ENCODE measurements at places on chromosomes 2 and 18. TPM values are rescaled to one million over a fixed set of nuclear protein-coding genes. Genes with fewer than 3 reads are reported as not detected.

Gene CDK15
- total RNA-seq: not detected

Gene AQP12A
- not detected for total RNA-seq

Gene CRIM1
- total RNA-seq: 3.2 TPM

DNA sequence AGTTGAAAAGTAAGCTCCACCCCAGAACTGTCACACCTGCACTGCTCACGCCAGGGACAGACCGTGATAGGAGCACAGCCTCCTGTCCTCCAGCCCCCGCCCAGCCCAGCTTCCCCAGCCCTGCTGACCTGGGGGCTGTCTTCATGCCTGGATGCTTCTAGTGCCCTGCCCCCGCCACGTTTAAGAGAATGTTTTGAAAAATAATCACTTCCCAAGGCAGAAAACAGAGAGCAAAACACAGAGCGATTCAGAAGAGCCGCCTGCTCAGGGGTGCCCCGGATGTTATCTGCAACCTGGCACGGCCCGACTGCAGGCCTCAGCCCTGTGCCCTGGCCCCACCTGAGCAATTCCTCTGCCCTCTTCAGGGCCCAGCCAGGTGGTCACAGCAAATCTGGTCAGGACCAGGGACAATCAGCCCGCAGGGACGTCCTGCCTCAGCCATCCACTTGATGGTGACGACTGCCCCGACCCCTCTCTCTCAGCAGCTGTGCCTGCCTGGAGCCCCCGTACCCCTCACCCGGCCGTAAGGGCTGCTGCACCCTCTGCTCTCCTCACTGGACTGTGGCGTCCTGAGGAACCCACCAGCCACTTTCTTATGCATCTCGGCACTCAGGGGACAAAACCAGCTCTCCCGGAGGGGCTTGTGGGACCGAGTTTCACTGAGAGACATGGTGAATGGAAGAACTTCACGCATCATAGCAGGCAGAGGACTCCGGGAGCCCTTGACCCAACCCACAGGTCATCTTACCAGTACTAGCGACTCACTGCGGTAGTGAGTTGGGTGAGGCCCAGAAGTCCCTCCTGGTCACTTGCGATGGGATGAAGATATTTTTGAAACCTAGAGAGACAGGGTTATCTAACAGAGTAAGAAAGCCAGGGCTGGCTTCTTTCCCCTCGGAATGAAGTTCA, 30.2 kb downstream of the ADI1 start:
- no peak overlapping the region for H3K4me3 ChIP-seq
- no peak for DNase-seq
- peaks cover 8% of the 10 kb centered on the region for H3K4me1 ChIP-seq
- H3K27me3 ChIP-seq: no peaks in the 10 kb centered on the region
- no peak overlapping the region for H3K27ac ChIP-seq
- no peaks in the 10 kb centered on the region for H3K36me3 ChIP-seq

- H3K27me3 ChIP-seq: peaks cover 10% of the 10 kb centered on the region
- no peak overlapping the region for H3K4me3 ChIP-seq
- no peak overlapping the region for H3K27ac ChIP-seq
- H3K4me1 ChIP-seq: peaks cover 8% of the 10 kb centered on the region
These were observed 24.2 kb downstream of the FBLN7 start for GRCh38 chr2:112162341-112162740.

DNA sequence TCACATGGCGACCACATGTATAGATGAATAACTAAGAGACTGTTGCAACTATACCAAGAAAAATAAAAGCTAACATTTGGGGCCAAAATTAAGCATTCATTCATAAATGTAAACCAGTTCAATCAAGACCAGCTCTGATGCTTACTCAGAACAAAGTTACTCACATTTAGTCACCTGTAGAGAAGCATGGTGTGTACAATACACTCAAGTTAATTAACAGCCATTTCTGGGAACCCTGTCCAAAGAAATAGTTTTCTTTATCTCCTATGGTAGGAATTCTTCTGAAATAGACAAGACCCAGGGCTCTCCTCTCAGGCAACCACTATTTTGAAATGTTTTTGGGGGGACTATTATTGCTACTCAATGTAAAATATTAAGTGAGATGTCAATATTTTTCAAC, 1.6 kb downstream of the SCN3A start:
- no peak overlapping the region for H3K4me3 ChIP-seq
- no peak overlapping the region for H3K27ac ChIP-seq
- no peak for DNase-seq
- peaks cover 4% of the 10 kb centered on the region for H3K4me1 ChIP-seq
- H3K36me3 ChIP-seq: no peaks in the 10 kb centered on the region

DNA sequence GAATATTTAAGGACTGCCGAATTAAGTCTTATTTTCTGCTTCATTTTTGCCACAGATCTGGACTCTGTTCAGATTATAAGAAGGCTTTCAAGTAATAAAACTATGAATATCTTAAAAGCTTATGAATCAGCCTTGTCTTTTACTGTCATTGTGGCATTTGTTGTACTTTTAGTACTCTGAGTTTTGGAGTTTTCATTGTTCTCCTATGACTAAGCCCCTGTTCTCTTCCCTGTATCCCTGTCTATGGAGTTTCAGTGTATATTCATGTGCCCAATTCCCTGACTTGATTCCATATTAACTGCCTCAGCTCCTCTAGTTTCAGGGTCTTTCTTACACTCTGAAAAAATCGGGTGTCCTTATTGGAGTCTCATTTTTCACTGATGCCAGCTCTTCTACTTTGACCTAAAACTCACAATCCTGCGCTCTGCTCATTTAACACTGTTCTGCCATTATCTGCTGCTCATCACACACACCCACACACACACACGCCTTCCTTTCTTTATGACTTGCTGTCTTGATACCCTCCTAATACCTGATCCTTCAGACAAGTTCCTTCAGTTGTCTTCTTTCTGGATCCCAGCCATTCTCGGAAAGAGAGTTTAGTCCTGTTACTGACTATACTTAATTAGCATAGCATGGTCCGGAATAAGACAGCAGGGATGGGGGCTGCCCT, 511.8 kb downstream of the CPS1 start:
- no peaks in the 10 kb centered on the region for H3K36me3 ChIP-seq
- DNase-seq: no peak
- H3K4me1 ChIP-seq: no peaks in the 10 kb centered on the region
- no peak overlapping the region for H3K4me3 ChIP-seq
- no peaks in the 10 kb centered on the region for H3K27me3 ChIP-seq

DNA sequence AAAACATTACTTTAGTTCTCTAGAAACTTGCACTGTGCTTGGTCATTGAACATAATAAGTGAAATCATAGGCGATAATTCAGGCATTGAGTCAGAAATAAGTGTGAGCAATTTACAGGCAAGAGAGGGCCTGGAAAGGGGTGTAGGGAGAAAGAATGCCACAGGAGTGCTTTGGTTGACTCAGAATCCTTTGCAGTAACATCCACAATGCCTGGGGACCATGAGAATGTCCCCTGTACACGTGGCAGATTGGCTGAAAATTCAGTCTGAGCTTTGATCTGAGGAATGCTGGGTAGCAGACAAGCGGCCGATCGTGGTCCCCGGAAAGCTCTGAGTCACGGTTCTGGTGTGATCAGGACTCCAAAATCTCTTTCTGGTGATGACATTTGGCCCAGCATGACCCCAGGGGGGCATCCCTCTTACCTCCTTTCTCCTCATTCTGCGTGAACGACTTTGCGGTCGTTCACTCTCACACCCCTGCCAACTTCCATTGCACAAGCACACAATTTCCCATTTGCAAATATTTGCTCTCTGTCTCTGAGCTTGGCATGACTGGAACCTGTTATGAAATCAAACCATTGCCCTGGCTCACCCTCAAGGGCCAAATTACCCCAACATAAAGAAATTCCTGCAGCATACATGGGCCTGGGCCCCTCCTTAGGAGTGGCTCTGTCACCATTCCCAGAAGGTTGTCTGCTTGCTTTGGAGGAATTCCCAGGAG, 305.0 kb upstream of the EPAS1 start:
- peaks cover 3% of the 10 kb centered on the region for H3K4me1 ChIP-seq
- no peak for DNase-seq
- no peak overlapping the region for H3K4me3 ChIP-seq
- no peaks in the 10 kb centered on the region for H3K27me3 ChIP-seq

DNA sequence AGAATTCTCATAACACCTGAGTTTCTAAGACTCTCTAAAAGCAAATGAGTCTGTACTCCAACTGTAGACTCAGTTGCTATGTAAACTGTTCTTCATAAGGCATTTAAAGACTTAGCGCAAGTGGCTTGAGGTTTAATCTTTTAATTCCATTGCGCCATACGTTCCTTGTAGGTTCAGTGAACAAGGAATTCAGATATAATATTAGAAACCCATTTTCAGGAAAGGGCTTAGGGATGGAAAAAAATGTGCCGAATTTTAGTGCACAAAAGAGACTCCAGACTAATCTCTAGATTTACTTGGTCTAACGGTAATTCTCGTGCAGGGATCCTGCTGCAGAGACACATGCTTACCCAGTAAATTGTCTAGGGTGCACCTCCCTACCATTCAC, 268.9 kb upstream of the TANK start:
- H3K4me1 ChIP-seq: no peaks in the 10 kb centered on the region
- DNase-seq: no peak
- H3K27me3 ChIP-seq: no peaks in the 10 kb centered on the region
- no peak overlapping the region for H3K27ac ChIP-seq

DNA sequence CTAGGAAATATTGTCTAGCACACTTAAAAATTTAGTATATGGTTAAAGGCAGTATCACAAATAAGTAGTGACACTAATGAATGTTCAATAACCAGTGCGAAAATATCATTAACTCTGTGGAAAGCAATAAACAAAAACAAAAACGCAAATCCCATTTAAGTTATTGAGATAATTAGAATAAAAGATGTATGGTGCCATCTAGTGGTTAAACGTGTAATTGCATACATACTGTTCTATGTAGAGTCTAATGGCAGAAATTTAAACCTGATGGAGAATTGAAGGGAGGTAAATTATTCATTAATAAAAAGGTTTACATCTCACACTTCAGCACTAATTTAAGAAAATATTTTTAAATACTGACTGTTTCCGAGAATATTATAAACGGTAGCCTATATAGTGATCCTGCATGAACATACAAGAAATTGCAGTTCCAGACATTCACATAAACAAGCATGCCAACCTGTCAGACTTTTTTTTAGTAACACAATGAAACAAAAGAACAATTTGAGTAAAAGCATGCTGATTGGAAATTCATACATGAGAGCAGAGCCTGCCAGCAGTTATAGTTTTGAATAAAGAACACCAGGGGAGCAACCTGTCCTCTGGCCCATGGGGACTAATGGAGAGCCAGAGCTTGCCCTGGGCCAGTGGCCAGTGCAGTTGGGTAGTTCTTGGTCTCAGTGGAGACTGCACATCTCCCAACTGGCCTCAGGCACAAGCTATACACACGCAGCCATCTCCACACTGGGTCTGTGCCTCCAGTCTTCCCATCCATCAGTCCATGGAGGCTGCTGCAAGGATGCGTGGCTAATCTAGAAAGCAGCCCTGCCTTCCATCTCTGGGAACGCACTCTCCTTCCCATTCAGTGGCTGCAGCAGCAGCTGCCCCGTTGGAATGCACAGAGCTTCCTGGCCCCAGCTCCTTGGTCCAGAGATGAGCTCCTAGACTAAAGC, 28.0 kb downstream of the GCG start:
- no peak overlapping the region for H3K4me3 ChIP-seq
- no peaks in the 10 kb centered on the region for H3K27me3 ChIP-seq
- H3K36me3 ChIP-seq: no peaks in the 10 kb centered on the region
- H3K27ac ChIP-seq: no peak overlapping the region

DNA sequence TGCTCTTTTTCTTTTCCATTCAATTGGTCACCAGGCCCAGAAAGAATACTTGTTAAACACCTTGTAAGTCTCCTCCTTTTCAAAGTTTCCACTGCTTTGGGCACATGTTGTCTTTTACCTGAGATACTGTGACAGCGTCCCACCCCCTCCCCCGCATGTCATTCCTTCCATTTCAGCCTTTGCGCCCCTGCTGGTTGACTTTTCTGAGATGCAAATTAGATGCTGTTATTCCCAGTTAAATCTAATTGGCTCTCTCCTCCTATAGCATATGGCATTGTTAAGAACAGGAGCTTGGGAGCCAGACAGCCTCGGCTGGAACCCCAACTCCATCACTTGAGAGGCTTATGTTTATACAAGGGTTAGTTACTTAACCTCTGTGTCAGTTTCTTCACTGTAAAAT, 80.3 kb upstream of the GAREM1 start:
- H3K4me1 ChIP-seq: peaks cover 1% of the 10 kb centered on the region
- H3K27me3 ChIP-seq: no peaks in the 10 kb centered on the region
- no peak overlapping the region for H3K4me3 ChIP-seq
- no peaks in the 10 kb centered on the region for H3K36me3 ChIP-seq
- no peak overlapping the region for H3K27ac ChIP-seq

DNA sequence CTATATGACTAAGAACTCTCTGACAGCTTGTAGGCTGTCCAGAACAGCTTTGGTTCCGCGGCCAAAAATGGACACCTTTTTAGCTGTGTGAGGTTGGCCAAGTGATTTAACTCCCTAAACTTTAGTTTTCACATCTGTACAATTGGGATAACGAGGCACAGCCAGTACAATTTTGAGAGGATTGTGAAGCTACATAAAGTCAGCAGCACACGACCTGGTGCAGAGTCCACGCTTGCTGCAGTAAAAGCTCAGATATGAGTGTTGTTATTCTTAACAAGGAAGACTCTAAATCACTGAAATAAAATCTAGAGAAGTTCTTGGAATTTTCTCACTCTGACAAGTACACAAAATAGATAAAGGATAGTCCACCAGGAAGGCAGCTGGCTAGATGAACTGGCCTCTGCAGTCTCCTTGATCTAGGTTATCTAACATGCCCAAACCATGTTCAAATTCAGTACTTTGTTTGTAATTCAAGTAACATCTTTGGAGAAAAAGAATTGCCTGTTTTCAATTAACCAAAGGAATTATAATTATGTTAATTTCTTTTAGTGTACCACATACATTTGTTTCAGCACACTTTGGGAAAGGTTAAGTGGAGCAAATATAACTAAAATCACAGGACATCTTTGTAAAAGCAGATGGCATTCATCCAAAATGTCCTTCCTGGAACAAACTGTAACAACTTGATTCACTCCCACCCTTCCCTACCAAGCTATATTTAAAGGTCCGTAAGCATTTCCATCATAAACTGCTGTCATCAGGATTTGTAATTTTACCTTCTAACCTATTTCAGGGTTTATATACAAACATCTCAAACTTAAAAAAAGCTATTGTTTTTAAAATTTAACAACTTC, 201.7 kb upstream of the STK17B start:
- peaks cover 4% of the 10 kb centered on the region for H3K4me1 ChIP-seq
- H3K27me3 ChIP-seq: no peaks in the 10 kb centered on the region
- H3K4me3 ChIP-seq: no peak overlapping the region
- no peak for DNase-seq
- H3K27ac ChIP-seq: no peak overlapping the region

DNA sequence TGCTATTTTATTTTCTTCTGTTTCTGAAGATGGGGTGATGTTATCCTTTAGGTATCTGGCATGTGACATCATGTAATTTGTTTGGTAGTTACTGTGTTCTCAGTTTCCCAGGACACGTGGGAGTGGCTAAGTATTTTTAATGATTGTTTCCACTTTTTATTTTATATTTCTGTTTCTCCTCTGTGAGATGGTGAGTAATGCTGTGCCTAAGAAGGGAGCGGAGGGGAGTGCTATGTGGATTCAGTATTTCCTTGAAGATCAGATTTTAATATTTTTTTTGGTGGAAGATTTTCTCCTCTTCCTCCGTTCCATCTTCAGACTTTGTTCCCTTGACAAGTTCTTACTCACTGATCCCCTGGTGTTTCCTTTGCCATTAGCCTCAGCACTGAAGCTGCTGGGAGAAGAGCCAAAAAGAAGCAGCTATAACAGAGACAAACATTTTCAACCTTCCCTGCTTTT, 180.0 kb upstream of the MMADHC start:
- H3K27ac ChIP-seq: no peak overlapping the region
- no peak for DNase-seq
- no peaks in the 10 kb centered on the region for H3K27me3 ChIP-seq
- no peak overlapping the region for H3K4me3 ChIP-seq

All from activated naive CD8-positive, alpha-beta T cell treated with anti-CD3 and anti-CD28 coated beads, Interleukin-2, amount 10 ng/mL, durations not matched to agents 7 days and 5 days (primary cell).